ENCODE measurements at places on chromosomes 1 and 21. TPM values are rescaled to one million over a fixed set of nuclear protein-coding genes. Genes with fewer than 3 reads are reported as not detected.

CA14 gene
- not detected for total RNA-seq

VHLL gene
- 0.13 TPM for total RNA-seq

IGSF9 gene
- not detected for total RNA-seq

ARTN gene
- total RNA-seq: not detected

CSF1 gene
- total RNA-seq: 4.6 TPM

FLG2 gene
- not detected for total RNA-seq

CHIA gene
- not detected for total RNA-seq

C1orf232 gene
- total RNA-seq: not detected

LIPI gene
- not detected for total RNA-seq

NR1I3 gene
- total RNA-seq: not detected

NBPF4 gene
- total RNA-seq: not detected

SLAMF1 gene
- 0.13 TPM for total RNA-seq

HFM1 gene
- 0.25 TPM for total RNA-seq

IQGAP3 gene
- total RNA-seq: 12.8 TPM

TMEM82 gene
- 0.13 TPM for total RNA-seq

SELL gene
- total RNA-seq: 0.13 TPM

RGS1 gene
- total RNA-seq: not detected

DIRAS3 gene
- 0.13 TPM for total RNA-seq

VSIG8 gene
- not detected for total RNA-seq

KIF21B gene
- total RNA-seq: 1.9 TPM

PADI1 gene
- under 0.01 TPM for total RNA-seq

SV2A gene
- total RNA-seq: 1.3 TPM

TPTE gene
- not detected for total RNA-seq

GLIS1 gene
- total RNA-seq: under 0.01 TPM

RIPK4 gene
- 1.8 TPM for total RNA-seq

KRTAP21-3 gene
- total RNA-seq: not detected

PTPN22 gene
- total RNA-seq: 0.26 TPM

COL6A1 gene
- 13.5 TPM for total RNA-seq

SLC9A1 gene
- 3.9 TPM for total RNA-seq

U2AF1 gene
- 23.1 TPM for total RNA-seq

TARDBP gene
- 93.4 TPM for total RNA-seq

DCDC2B gene
- total RNA-seq: not detected

HSD3B2 gene
- not detected for total RNA-seq

Measured in dermis microvascular lymphatic vessel endothelial cell (primary cell).